ENCODE measurements at places on chromosomes 3 and 15. TPM values are rescaled to one million over a fixed set of nuclear protein-coding genes. Genes with fewer than 3 reads are reported as not detected.

GRCh38 chr3:59978979-59979378 is 929.2 kb upstream of the CFAP20DC start:
- no peaks in the 10 kb centered on the region for H3K4me1 ChIP-seq
- no peaks in the 10 kb centered on the region for H3K27me3 ChIP-seq
- DNase-seq, result no peak
- H3K4me3 ChIP-seq, result no peak overlapping the region
- no peak overlapping the region for H3K27ac ChIP-seq

STRIT1 gene
- 15.3 TPM for total RNA-seq

- H3K27me3 ChIP-seq, result no peaks in the 10 kb centered on the region
- no peak overlapping the region for H3K27ac ChIP-seq
- no peak overlapping the region for H3K4me3 ChIP-seq
- no peaks in the 10 kb centered on the region for H3K4me1 ChIP-seq
- H3K36me3 ChIP-seq, result no peaks in the 10 kb centered on the region
These were observed 37.6 kb downstream of the SPTSSB start for GRCh38 chr3:161333696-161334095.

CYFIP1 gene
- total RNA-seq, result 52.7 TPM

TRH gene
- total RNA-seq, result 0.13 TPM

GRCh38 chr3:56192001-56192400 is 276.3 kb downstream of the ERC2 start:
- peaks cover 14% of the 10 kb centered on the region for H3K27me3 ChIP-seq
- H3K4me3 ChIP-seq, result no peak overlapping the region
- no peak overlapping the region for H3K27ac ChIP-seq
- no peaks in the 10 kb centered on the region for H3K36me3 ChIP-seq

DNA sequence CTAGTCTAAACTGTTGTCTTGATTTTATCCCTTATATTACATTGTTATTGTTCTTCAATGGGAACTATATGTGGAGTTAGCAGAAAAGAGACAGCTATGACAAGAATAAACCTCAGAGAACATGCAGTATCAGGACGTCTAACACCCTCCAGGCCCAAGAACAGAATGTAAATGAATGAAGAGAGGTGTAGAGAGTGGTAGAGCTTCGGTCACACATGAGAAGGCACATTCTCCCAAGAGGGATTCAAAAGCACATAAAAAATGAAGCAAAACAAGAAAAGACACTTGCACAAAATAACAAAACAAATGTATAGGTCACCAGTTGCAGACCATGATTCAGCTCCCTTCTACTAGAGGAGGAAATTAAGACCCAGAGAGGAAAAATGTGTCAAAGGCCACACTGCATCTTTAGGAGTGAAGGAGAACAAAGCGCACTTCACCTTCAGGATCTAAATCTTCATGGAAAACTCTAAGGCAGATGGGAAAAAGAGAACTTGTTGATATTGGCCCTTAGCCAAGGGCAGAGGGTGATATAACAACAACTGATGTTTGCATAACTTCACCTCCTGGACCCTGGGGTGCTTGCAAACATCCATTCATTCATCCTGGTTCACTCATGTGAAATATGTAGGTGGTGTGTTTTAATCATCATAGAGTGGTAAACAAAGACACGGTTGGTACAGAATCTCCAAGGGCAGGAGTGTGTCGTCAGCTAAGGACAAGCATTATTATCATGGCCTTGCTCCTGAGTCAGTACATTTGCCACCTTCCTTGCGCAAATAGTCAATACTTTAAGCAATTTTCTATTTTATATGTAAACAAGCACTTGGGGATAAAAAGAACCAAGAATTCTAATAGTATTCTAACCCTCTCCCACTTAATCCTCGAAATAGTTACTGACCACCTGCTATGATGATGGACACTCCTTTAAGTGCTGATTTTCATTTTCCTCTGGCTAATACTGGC is 8.8 kb downstream of the NEK10 start:
- no peak overlapping the region for H3K4me3 ChIP-seq
- peak; percentile 37 for DNase-seq
- no peaks in the 10 kb centered on the region for H3K27me3 ChIP-seq
- no peaks in the 10 kb centered on the region for H3K4me1 ChIP-seq

Measured in muscle of leg (tissue), 16 donors.